ENCODE measurements at places on chromosomes 3 and 15.

DNA sequence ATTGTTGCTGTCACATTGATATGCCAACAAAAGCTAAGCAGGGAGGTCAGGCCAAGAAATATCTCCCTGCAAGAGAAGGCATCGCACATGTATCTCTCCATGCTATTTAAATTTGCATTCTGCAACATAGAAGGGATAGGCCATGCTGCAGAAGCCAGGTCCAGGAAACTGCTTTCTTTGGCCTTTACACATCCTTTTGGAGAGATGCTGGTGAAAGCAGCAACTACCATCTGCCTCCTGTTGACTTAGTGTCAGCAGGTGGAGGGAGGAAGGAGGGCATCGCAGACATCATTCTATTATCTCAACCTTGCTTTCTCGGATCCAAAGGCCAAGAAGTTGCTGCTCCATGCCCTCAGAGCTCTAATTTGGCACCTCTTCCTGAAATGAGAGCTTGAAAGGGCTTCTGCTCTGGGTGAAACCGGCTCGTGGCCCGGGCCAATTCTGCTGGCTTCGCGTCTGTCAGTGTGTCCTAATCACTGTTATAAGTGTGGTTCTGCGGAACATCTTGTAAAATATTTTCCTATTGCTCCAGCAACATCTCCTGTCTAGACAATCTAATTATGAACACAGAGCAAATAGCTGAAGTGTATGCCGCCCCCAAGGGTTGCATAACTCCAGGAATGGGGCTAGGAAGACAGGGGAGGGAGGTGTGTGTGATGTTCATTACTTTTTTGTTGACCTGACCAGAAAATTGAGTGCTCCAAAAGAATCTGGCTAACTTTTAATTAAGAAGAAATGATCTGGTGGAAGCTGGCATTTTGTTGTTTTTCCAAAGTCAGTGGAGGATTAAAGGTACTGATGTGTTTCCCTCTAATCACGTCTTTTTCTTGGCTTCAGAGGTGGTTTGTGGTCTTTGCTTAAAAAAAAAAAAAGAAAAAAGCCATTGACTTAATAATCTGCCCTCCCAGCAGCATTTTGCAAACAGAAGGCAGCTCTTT is 89.1 kb downstream of the TPRG1 start:
- DNase-seq = no peak

GRCh38 chr3:147705651-147706051 is 296.5 kb downstream of the ZIC1 start:
- peak; percentile 27 for DNase-seq

GRCh38 chr15:22930782-22931484 is 49.2 kb downstream of the CYFIP1 start:
- peak; percentile 21 for DNase-seq

GRCh38 chr3:170307671-170308405 is 49.7 kb upstream of the SKIL start:
- DNase-seq = no peak

DNA sequence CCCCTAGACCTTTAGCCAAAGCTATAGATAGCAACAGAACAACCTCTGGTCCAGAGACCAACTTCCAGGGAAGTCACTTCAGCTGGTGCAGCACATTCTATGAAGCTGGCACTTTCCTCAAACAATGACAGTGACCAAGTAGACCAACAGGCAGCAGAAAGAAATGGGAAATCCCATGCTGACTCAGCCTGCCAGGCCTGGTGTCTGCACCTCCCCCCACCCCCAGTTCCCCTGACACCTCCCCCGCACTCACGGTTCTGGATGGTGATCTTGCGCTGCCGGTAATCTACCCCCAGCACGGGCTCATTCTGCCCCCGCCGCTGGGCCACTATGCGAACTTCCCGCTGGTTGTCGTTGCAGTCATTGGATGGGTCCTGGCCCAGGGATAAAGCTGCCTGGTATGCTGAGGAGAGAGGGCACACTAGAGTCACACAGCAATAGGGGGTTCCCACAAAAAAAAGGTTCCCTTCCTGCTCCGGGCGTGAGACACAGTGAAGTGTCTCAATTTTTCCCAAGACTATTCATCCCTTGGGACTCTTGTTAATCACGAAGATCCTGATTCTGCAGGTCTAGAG is 17.0 kb downstream of the ILDR1 start:
- DNase-seq = peak; percentile 56

DNA sequence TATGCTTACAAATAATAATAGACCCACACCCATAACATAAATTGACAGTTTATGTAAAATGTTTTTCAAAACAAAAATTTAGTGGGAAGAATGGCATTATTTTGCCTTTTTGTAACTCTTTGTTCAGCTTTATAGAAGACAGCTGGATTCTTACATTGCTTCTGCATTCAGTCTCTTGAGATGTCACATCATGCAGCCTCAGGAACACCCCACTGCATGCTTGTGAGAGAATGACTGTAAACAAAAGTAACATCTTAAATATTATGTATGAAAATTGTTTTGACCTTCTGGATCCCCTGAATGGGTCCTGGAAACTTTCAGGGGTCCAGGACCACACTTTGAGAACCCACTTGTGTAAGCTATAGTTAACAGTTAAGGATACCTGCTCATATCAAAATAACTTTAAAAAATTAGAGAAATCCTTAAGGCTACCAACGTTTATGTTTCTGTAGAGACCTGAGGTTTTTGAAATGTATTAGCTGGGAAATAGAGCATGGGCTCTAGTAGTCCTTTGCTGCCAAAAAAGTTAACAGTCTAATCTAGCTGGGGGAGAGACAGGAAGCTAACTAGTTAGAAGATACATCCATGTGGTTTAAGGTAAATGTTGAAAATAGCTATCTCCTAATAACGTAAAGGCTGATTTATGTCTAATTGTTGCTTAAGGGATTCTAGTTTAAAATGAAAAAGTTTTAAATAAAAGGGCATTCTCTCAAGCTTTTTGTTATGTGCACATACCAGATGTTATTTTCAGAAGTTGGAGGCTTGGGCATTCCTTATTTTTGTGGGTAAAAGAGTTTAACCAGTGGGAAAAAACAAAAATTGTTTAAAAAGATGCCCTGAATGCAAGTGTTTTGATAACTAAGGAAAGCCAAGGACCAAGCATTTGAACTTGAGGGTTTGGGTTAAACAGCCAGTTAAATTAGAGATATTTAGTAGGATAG is 3.8 kb downstream of the USP3 start:
- DNase-seq = no peak

DNA sequence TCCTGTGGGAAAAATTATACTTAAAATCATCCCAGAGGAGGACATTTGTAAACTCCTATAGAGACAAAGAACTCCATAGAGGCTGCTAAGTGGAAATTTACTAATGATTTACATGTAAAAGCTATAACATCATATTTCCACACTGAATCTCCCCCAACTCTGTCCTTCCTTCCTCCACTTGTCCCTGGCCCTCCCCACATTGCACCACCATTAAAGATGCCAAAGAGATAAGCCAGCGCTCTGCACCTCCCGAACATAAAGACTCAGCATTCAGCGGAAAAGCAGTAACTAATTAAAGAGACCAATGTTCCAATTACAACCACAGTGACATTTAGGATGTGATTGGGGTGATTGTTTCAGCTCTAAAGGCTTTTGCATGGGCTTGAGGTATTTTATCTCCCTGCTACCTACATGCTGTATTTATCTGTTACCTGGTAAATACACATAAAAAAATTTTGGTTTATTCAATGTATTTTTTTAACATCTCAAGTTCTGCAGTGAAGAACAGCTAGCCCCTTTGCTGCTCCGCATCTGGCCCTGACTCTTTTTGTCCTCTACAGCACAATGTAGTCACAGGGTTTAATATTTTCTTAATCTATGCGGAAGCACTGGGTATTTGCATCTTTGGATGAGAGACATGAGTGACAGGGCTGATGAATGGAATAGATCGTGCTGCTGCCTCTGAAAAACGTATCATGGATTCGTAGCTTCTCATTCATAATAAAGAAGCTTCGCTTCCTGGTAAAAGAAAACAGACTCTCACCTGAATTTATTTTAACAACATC is 35.3 kb upstream of the B3GNT5 start:
- DNase-seq = no peak

GRCh38 chr3:79672075-79672474 is 95.7 kb downstream of the ROBO1 start:
- DNase-seq = no peak

- DNase-seq = no peak
Measured at GRCh38 chr3:129462361-129462968, 22.4 kb downstream of the IFT122 start.

DNA sequence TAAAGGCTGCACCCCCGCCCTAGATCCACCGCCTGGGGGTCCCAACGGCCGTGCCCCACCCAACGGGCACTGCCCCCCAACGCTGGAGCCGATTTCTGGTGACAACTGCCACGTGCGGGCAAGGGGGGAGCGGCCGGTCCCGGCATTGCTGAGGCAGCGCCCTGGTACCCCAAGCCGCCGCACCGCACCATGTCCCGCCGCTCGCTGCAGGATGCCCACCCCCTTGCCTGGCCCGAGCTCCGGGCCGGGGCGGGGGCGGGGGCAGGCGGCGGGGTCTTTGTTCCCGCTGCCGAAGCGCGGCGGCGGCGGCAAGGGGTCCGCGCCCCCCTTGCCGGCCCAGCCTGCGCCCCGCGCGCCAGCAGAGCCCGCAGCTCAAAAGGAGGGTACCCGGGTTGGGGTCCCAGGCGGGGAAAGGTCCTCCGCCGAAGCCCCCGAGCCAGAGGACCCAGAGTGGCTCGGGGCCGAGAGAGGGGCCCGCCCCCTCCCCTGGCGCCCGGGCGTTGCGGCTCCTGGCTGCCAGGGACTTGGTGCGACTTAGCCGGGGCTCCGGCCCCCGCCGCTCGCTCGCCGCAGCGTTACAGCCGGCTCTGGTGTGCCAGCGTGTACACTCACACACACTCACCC is 678 bp downstream of the SEMA7A start:
- no peak for DNase-seq

DNA sequence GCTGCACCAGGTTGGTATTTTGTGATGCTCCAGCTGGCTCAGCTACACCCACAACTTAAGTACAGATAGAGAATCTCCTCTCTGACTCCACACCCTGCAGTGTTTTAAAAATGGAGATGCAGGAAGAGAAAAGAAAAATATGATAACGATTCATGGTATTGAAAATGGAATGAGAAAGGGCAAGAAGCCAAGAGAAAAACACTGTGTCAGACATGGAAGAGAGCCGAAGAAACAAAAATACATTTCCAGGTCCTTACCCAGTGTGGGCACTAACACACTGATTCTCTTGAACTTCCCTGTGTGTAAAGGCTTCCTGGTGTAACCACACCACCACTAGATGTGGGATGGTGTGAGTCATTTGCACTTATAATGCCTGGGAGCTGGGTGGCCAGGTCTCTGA is 93.1 kb downstream of the GMPS start:
- DNase-seq = no peak

GRCh38 chr3:76456322-76456721 is 583.6 kb upstream of the ROBO2 start:
- DNase-seq = no peak

GRCh38 chr3:133881492-133881891 is 14.2 kb downstream of the RAB6B start:
- no peak for DNase-seq

GRCh38 chr3:17195856-17196604 is 311.3 kb downstream of the PLCL2 start:
- DNase-seq = peak; percentile 19

- no peak for DNase-seq
Measured at GRCh38 chr3:11904157-11904556, 57.5 kb upstream of the TAMM41 start.

DNA sequence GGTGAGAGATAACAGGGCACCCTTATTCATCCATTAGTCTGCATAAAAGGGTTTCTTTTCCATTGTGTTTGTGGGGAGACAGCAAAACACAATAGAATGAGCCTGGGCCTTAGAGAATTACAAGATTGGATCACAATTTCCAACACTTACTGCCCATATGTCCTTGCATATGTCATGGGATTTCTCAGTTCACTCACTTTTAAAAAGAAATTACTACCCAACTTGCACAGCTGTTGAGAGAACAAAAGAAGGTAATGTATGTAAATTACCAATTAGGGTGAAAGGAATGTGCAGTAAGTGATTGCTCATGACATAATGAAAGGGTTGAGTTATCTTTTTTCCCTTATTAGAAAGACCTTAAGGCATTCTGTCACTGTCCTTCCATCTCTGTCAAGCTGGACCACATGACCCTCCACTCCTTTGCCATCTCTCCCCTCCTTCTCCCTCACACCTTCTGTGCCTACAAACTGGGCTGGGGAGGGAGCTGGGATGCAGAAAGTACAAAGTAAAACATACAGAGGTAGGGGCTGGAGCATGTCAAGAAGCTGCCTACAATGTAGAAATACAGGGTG is 244.2 kb downstream of the ZMAT3 start:
- DNase-seq = no peak

DNA sequence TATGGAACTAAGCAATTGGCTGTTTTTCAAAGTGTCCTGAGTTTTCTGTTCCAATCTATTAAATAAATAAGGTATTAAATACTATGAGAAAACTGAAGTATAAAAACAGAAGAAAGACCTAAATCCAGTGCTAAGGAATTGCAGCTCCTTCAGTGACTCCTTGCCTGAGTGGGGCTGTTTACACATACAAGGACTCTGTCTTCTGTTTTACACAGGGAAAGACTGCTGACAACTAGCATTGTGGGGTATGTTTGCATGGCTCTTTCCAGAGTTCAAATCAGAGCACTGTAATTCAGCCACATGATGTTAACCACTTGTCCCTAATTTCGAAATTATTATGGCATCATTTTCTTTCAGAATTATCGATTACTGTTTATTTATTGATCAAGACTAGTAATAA is 31.3 kb upstream of the MEIS2 start:
- no peak for DNase-seq

GRCh38 chr3:197300361-197300760 is 1.9 kb upstream of the DLG1 start:
- DNase-seq = no peak

GRCh38 chr3:129598000-129598381 is 8.5 kb downstream of the PLXND1 start:
- no peak for DNase-seq

GRCh38 chr3:42188376-42188775 is 77.6 kb downstream of the CCK start:
- no peak for DNase-seq

DNA sequence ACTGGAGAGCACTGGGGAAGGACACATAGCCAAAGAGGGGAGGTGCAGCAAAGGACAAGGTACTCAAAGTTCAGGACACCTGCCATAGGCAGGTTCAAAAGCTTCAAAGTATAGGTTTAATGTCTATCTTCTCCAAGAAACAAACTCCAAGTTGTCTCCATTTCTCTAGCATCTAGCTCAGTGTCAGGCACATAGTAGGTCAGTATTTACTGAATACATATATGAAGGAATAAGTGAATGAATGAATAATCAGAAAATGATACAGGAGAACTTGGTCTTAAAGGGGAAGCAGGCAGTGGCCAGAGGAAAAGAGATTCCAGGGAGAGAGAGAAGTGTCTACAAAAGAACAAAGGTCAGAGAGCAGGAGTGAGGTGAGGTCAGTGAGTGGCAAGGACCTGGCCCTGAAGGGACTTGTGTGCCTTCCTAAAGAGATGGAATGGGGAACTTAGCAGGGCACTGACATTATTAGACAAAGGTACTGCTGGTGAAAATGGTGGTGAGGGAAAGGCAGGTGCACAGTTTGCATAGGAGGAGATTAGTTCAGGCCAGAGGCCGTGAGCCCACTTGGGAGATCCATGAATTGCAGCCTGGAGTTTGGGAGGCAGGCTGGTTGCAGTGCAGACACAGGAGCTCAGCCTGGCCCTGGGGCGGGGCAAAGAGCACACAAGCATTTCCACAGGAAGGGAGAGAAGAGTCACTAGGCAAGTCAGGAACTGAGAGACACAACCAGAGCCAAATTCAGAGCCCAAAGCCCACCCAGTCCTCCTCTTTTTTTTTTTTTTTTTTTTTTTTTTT is 21.4 kb downstream of the TBC1D2B start:
- DNase-seq = no peak

- no peak for DNase-seq
Measured at GRCh38 chr3:16904423-16905417, 20.0 kb downstream of the PLCL2 start.

GRCh38 chr15:79332824-79333510 is 22.1 kb downstream of the TMED3 start:
- no peak for DNase-seq

All from suppressor macrophage (primary cell).